T-helper 17 cell (primary cell): ENCODE measurements at places on chromosomes 3 and 15.

DNA sequence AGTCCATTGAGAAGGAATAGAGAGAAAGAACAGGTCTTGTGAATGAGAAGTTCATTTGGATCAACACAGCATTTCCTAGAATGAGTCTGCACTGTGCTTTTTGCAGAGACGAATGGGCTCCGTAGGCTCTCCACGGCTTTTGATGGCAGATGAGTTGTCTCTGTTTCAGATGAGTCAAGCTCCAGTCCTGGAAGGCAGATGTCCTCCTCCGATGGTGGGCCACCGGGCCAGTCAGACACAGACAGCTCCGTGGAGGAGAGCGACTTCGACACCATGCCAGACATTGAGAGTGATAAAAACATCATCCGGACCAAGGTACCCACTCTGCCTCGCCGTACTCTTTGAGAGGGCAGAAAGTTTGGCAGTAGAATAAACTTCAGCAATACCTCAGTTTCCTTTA lies 70.5 kb downstream of the SIDT1 start:
- H3K4me3 ChIP-seq = no peak overlapping the region
- H3K27ac ChIP-seq = no peak overlapping the region
- DNase-seq = no peak
- H3K36me3 ChIP-seq = peaks cover 2% of the 10 kb centered on the region
- H3K27me3 ChIP-seq = no peaks in the 10 kb centered on the region

- peaks cover 18% of the 10 kb centered on the region for H3K4me1 ChIP-seq
- H3K4me3 ChIP-seq = peak overlapping the region; percentile 91
- H3K27ac ChIP-seq = no peak overlapping the region
- H3K36me3 ChIP-seq = peaks cover 11% of the 10 kb centered on the region
- no peak for DNase-seq
These were observed 916 bp downstream of the IL17RD start for GRCh38 chr3:57164217-57164656.

DNA sequence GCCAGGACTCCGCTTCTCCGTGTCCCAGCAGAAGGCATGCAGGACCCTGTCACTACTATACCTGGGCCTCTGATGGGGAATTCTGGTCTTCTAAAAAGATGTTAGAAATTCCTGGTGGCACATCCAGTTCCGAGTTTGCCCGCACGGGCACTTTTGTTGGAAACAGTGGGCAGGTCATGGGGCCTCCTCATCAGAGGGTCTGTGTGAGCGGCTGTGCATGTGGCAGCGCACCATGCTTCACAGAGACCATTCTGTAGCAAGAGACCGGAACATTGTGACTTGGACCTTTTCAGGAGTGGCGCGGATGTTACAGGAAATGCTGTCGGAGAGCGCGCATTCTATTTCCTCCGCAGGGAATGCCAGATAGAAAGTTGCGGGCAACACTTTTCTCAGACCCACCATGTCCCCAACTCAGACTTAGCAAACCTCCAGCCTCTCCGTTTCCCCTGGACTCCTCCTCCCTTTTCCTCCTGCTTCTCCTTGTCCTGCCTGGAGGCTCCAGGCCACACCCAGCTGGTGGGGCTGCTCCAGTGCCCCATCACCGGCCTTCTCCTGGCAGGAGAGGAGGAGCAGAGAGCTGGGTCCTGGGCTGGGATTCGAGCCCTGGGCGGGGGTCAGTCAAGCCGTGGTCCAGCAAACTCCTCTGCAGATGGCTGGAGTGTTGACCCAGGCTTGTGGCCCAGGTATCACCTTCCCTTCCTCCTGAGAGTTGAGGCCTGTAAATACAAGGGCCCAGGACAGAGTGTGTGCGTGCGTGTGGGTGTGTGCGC lies 46.6 kb downstream of the KLF13 start:
- H3K27ac ChIP-seq = peak overlapping the region; percentile 77
- DNase-seq = no peak
- peaks cover 2% of the 10 kb centered on the region for H3K36me3 ChIP-seq
- H3K4me3 ChIP-seq = no peak overlapping the region
- H3K27me3 ChIP-seq = no peaks in the 10 kb centered on the region

DNA sequence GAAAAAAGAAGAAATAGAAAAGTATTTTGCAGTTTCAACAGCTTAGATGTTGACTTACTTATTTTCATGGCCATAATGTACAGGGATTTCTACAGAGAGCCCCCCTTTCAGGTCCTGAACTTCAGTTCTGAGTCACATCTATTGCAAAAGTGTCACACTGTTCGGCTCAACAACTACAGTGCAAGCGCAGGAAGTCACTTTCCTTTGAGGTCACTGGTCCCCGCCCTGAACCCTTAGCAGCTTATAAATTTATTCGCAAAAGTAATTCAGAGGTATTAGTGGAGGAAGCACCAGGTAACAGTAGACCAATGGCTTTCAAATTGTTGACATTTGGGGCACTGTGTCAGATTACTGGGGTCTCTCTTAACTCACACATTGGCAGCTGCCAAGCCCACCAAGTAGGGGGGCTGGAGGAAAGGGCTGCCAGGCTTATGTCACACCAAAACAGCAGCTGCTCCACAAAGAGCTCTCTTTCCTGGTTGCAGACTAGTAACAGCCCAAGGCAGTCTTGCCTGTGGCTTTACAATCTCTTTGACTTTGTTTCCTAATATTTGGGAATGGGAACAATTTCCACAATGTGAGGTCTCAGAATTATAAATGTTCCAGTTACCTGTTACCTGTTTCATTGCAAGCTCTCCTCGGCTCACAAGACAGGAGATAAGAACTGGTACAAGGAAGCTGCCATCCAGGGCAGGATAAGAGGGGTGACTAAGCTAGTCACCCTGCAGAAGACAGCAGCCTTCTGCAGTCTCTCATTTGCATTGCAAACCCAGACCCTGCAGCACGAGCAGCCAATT lies 130.2 kb upstream of the STRIT1 start:
- H3K36me3 ChIP-seq = peaks cover 2% of the 10 kb centered on the region
- DNase-seq = no peak
- no peak overlapping the region for H3K4me3 ChIP-seq
- peaks cover 8% of the 10 kb centered on the region for H3K27me3 ChIP-seq
- no peaks in the 10 kb centered on the region for H3K4me1 ChIP-seq

DNA sequence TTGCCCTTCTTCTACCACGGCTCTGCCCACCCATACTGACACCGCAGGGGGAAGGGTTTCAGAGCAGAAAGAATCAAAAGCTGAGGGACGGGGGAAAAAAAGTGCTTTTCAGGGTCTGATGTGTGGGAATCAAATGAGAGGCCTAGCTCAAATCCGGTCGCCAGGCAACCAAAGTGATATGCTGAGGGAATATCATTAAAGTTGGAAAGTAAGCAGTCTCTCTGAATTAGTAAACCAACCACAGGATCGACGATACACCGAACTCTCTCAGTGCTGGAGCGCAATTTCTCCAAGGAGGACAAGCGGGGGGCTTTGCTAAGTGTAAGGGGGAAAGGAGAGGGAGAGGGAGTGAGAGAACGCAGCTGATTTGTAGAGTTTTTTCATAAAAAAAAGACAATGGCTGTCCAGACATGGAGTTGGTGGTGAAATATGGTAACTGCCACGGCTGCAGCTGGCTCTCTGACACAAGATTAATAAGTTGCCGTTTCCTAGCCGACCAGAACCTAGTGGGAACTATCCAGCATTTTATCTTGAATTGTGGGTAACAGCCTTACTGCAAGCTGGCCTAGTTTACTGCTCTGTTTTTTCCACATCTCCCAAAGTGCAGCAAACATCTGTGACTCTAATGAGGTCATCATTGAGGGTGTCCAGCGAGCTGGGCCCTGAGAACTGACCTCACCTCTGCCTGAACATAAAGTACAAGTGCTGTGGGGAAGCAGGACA lies 530.2 kb downstream of the SOX2 start:
- no peak overlapping the region for H3K4me3 ChIP-seq
- no peaks in the 10 kb centered on the region for H3K27me3 ChIP-seq
- no peak for DNase-seq
- no peaks in the 10 kb centered on the region for H3K36me3 ChIP-seq
- H3K27ac ChIP-seq = no peak overlapping the region
- H3K4me1 ChIP-seq = no peaks in the 10 kb centered on the region

GRCh38 chr3:179432021-179432420 lies 19.2 kb downstream of the GNB4 start:
- DNase-seq = no peak
- H3K27me3 ChIP-seq = peaks cover 39% of the 10 kb centered on the region
- H3K4me3 ChIP-seq = no peak overlapping the region
- peak overlapping the region; percentile 56 for H3K27ac ChIP-seq
- peaks cover 4% of the 10 kb centered on the region for H3K36me3 ChIP-seq

DNA sequence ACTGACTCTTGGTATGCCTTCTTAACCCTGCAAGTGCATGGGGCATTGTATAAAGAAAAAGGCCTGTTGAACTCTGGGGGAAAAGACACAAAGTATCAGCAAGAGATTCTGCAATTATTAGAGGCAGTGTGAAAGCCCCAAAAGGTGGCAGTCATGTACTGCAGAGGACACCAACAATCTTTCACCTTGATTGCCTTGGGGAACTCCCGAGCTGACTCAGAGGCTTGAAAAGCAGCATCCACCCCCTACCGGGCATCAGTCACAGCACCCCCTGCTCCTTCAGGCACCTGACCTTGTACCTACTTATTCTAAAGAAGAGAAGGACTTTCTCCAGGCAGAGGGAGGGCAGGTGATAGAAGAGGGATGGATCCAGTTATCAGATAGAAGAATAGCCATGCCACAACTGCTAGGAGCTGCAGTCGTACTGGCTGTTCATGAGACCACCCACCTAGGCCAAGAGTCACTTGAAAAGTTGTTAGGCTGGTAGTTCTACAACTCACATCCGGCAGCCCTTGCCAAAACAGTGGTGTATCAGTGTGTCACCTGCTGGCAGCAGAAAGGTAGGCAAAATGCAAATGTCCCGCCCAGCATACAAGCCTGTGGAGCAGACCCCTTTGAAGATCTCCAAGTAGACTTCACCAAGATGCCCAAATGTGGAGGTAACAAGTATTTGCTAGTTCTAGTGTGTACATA lies 241.6 kb upstream of the CNTN6 start:
- no peaks in the 10 kb centered on the region for H3K27me3 ChIP-seq
- H3K4me3 ChIP-seq = no peak overlapping the region
- no peaks in the 10 kb centered on the region for H3K4me1 ChIP-seq
- no peaks in the 10 kb centered on the region for H3K36me3 ChIP-seq
- DNase-seq = no peak

- H3K4me1 ChIP-seq = no peaks in the 10 kb centered on the region
- DNase-seq = no peak
- H3K36me3 ChIP-seq = no peaks in the 10 kb centered on the region
- no peak overlapping the region for H3K27ac ChIP-seq
- H3K4me3 ChIP-seq = no peak overlapping the region
These were observed 173.5 kb upstream of the NDN start for GRCh38 chr15:23860290-23861245.

DNA sequence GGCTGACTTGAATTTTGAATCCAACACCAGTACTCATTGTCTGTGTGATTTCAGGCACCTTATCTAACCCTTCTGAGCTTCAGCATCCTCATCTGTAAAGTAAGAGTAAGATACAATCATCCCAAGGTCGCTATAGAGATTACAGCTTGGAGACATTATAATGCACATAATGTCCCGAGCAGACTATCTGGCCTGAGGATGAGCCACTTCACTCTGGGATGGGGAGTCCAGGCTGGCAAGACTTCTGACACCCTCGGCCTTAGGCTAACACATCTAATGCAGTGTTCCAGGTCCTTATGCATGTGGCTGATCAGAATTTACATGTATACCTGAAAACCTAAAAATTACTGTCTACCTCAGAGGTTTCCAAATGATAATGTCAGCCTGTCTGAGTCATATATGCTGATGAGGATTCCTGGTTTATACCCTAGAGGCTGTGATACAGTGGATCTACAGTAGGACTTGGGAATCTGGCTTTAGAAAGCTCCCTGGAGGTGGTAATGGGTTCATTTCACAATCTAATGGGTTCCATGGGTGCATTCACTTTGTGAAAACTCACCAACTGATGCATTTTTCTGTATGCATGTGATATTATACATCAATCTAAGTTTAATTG lies 229.0 kb upstream of the SLCO3A1 start:
- no peaks in the 10 kb centered on the region for H3K4me1 ChIP-seq
- H3K27me3 ChIP-seq = peaks cover 10% of the 10 kb centered on the region
- no peak overlapping the region for H3K27ac ChIP-seq
- no peak overlapping the region for H3K4me3 ChIP-seq

DNA sequence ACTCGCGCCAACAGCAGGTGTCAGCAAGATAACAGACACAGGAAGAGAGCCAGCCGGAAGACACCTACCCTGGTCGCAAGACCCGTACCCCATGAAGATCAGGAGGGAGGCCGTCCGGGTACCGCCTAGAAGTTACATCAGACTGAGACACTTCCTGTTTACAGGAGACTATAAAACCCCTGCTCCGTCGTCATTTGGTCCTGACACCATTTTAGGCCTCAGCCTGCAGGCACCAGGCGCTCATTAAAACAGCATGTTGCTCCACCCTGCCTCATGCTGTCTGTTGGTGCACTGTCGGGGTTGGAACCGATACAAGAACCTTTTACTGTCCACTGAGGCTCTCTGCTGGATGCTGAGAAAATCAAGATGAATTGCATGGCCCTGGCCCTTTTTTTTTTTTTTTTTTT lies 15.6 kb upstream of the PRTG start:
- DNase-seq = no peak
- peaks cover 25% of the 10 kb centered on the region for H3K27me3 ChIP-seq
- peaks cover 2% of the 10 kb centered on the region for H3K36me3 ChIP-seq
- H3K4me3 ChIP-seq = no peak overlapping the region
- H3K27ac ChIP-seq = no peak overlapping the region
- peaks cover 2% of the 10 kb centered on the region for H3K4me1 ChIP-seq

DNA sequence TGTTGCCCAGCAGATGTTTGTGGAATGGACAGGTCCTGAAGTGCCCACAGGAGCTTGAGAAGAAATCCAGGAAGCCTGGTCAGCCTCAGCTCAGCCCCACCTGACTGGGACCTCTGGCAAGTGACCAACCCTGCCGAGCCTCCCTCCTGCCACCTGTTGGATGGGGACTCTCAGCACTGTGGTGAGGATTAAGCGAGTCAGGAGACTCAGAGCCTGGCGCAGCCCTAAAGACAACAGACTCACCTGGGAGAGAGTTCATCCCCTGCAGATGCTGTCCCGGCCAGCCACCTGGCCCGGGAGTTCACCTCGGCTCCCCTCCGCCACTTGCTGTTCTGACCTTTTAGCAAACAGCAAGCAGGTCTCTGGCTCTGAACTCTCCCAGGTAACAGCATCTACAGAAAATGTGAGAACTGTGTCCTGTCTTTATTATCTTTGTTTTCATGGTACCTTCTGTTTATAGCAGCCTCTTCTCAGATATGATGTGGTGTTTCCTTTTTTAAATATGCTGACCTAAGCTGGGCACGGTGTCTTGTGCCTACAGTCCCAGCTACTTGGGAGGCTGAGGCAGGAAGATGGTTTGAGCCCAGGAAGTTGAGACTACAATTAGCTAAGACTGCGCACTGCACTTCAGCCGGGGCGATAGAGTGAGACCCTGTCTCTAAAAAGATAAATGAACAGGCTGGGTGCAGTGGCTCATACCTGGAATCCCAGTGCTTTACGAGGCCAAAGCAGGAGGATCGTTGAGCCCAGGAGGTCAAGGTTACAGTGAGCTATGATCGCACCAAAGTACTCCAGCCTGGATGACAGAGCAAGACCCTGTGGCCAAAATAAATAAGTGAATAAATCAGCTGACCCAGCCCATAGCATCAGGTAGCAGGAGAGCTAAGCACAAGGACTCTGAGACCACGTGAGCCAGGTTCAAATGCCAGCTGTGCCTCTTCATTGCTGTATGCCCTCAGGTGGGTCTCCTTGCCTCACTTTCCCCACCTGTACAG lies 32.4 kb upstream of the SLC6A6 start:
- peaks cover 14% of the 10 kb centered on the region for H3K27me3 ChIP-seq
- H3K4me1 ChIP-seq = peaks cover 11% of the 10 kb centered on the region
- no peak for DNase-seq

GRCh38 chr3:48186631-48187300 lies 1.5 kb downstream of the CDC25A start:
- peak overlapping the region; percentile 51 for H3K27ac ChIP-seq
- H3K4me1 ChIP-seq = peaks cover 13% of the 10 kb centered on the region
- H3K4me3 ChIP-seq = peak overlapping the region; percentile 85
- H3K36me3 ChIP-seq = no peaks in the 10 kb centered on the region
